Colonic mucosa (tissue), 4 donors: ENCODE measurements at places on chromosomes 6 and 20. TPM values are rescaled to one million over a fixed set of nuclear protein-coding genes. Genes with fewer than 3 reads are reported as not detected.

- H3K36me3 ChIP-seq: no peaks in the 10 kb centered on the region
- H3K27ac ChIP-seq: no peak overlapping the region
- H3K4me3 ChIP-seq: no peak overlapping the region
These were observed 504.0 kb upstream of the SPTLC3 start for GRCh38 chr20:12504779-12505178.

GRCh38 chr6:37320646-37321045, 33.1 kb upstream of the RNF8 start:
- no peak overlapping the region for H3K27ac ChIP-seq
- DNase-seq: no peak
- no peaks in the 10 kb centered on the region for H3K27me3 ChIP-seq
- no peak overlapping the region for H3K4me3 ChIP-seq
- H3K4me1 ChIP-seq: no peaks in the 10 kb centered on the region

DNA sequence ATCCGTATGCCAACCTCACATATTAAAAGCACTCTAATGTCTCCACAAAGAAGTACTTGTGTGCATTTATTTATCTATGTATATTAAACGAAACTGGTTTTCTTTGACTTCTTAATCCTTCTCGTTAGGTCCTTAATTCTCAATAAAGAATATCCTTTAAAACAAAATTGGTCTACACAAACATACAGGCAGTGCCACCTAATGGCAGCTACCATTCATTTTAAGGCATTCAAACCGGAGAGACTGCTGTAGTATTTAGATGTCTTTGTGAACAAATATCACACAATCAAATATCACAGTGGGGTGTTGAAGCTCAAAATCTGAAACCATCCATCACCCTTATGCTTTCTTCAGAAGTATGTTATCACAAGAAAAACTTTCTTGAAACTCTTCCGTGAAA, 96.6 kb upstream of the IRAK1BP1 start:
- H3K4me3 ChIP-seq: no peak overlapping the region
- H3K27me3 ChIP-seq: no peaks in the 10 kb centered on the region
- H3K36me3 ChIP-seq: no peaks in the 10 kb centered on the region
- no peaks in the 10 kb centered on the region for H3K4me1 ChIP-seq
- DNase-seq: no peak

GRCh38 chr20:1225263-1225782, 521 bp upstream of the RAD21L1 start:
- DNase-seq: no peak
- H3K27me3 ChIP-seq: peaks cover 20% of the 10 kb centered on the region
- no peak overlapping the region for H3K27ac ChIP-seq
- peak overlapping the region; percentile 25 for H3K4me3 ChIP-seq

DNA sequence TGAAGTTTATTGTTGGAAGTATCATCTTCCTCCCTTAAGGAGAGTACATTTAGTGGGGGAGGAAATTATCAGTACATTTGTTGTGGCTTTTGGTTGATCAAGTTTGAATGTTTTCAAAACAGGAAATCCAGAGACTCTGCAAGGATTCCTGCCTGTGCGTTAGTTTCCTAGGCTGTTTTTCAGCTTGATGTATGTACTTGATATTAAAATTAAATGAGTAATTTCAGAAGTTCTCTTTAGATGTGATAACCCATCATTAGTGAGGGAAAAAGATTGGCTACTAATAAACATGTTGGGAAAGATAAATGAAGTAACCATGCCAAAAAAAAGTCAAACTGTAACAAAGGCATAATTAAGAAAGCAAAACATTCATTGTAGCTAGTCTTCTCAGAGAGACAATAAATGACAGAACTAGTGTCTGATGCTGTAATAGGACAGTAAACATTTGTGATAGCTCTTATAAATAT, 88.0 kb upstream of the TULP1 start:
- H3K4me3 ChIP-seq: no peak overlapping the region
- H3K27me3 ChIP-seq: no peaks in the 10 kb centered on the region
- H3K36me3 ChIP-seq: no peaks in the 10 kb centered on the region
- no peak for DNase-seq
- H3K27ac ChIP-seq: peak overlapping the region; percentile 74

- H3K4me1 ChIP-seq: no peaks in the 10 kb centered on the region
- no peaks in the 10 kb centered on the region for H3K27me3 ChIP-seq
- H3K4me3 ChIP-seq: no peak overlapping the region
These were observed 18.7 kb upstream of the HLA-B start for GRCh38 chr6:31375699-31376098.

GRCh38 chr6:151112130-151112529, 127.6 kb upstream of the AKAP12 start:
- H3K27ac ChIP-seq: no peak overlapping the region
- H3K27me3 ChIP-seq: no peaks in the 10 kb centered on the region
- no peaks in the 10 kb centered on the region for H3K4me1 ChIP-seq
- no peak for DNase-seq

DNA sequence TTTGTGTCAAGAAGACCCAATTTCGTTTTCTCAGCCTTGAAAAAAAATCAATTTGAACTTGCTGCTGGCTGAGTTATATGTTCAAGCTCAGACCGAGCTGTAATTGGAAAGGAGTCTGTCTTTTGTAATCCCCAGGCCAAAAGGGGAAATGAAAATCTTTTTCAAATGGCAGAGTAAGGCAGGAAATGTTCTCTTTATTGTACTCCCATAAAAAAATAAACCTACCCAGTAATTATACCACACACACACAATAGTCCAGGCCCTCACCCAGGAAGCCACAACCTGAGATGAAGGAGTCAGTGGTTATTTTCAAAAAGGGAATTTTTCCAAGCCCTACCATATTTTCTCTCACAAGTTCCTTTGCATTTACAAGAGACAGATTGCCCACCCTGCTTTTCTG, 45.3 kb downstream of the CLIC5 start:
- DNase-seq: peak; percentile 56
- H3K4me1 ChIP-seq: no peaks in the 10 kb centered on the region
- H3K27me3 ChIP-seq: no peaks in the 10 kb centered on the region
- H3K4me3 ChIP-seq: peak overlapping the region; percentile 16

DNA sequence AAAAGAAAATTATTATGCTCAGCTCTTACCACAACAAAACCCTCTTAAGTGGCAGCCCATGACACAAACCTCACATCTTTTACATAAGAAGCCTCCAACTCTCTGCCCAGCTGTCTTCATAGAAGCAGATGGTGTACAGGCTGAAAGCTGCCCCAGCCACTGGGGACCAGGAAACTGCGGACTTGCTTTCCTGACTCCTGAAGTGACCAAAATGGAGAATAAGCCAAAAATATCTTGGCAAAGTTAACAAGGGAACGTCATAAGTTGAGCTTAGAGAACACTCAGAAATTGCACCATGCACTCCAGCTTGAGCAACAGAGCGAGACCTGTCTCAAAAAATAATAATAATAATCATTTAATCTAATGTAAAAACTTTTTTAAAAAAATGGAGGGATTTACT, 160.3 kb upstream of the CDYL start:
- H3K4me1 ChIP-seq: no peaks in the 10 kb centered on the region
- no peaks in the 10 kb centered on the region for H3K36me3 ChIP-seq
- H3K27me3 ChIP-seq: no peaks in the 10 kb centered on the region

- H3K4me3 ChIP-seq: no peak overlapping the region
- H3K27me3 ChIP-seq: no peaks in the 10 kb centered on the region
- DNase-seq: no peak
- no peaks in the 10 kb centered on the region for H3K4me1 ChIP-seq
These were observed 2.7 kb upstream of the WFDC11 start for GRCh38 chr20:45672765-45673164.

DNA sequence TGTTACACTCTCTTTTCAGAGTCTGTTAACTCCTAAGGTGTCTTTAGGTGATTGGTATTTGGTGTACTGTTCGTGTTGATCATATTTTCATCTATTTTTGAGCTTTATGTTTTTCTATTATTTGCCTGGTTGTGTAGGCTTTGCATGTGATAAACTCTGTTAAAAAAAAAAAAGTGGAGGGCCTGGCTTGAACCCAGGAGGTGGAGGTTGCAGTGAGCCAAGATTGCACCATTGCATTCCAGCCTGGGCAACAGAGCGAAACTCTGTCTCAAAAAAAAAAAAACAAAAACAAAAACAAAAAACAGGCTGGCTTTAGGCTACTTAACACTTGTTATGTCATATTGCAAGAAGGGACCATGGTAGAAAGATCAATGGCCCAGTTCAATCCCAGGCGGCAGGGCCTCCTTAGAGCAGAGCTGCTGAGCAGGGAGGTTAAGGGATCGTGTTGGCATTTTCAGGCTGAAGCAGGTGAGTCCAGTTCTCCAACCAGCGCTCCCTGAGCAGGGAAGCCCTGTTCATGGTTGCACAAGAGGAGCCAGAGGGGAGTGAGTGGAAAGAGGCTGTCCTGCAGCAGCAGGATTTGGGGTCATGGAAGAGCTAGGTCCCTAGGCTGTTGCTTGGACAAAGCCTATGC, 8.5 kb downstream of the PYGB start:
- no peak overlapping the region for H3K4me3 ChIP-seq
- H3K4me1 ChIP-seq: peaks cover 13% of the 10 kb centered on the region
- no peak overlapping the region for H3K27ac ChIP-seq
- no peaks in the 10 kb centered on the region for H3K36me3 ChIP-seq

GRCh38 chr6:16854986-16855385, 93.7 kb upstream of the ATXN1 start:
- no peak for DNase-seq
- no peak overlapping the region for H3K4me3 ChIP-seq
- H3K36me3 ChIP-seq: no peaks in the 10 kb centered on the region
- no peak overlapping the region for H3K27ac ChIP-seq
- no peaks in the 10 kb centered on the region for H3K27me3 ChIP-seq

DNA sequence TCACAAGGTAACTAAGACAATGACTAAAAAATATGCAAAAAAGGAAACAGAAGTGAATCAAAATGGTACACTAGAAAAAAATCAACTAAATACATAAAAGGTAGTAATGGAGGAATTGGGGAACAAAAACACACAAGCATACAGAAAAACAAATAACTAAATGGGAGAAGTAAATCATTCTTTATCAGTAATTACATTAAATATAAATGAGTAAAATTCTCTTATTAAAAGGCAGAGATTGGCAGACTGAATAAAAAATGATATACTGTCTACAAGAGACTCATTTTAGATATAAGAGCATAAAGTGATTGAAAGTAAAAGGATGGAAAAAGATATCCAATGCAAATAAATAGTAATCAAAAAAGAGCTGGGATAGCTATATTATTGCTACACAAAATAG, 39.4 kb upstream of the VEGFA start:
- H3K36me3 ChIP-seq: no peaks in the 10 kb centered on the region
- no peak overlapping the region for H3K27ac ChIP-seq
- H3K4me3 ChIP-seq: no peak overlapping the region
- no peak for DNase-seq

- no peak overlapping the region for H3K27ac ChIP-seq
- DNase-seq: no peak
These were observed 57.7 kb downstream of the SNX5 start for GRCh38 chr20:17910828-17911294.

DNA sequence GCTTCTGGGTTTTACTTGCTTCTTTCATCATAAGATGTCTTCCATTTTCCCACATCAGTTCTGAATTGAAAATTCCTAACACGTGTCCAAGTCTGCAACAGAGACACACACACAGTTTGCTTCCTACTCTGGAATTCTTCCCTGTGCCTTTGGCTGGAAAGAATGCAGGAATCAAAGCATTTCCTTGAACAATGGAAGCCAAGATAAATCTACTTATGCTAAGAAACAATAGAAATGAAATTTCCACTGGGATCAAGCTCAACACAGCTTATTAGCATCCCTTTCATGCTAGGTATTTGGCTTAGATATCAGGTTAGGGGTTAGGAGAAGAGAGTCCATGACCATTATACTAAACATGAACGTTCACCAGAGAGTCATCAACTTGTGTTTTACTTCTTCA, 101.1 kb upstream of the SCAF8 start:
- no peaks in the 10 kb centered on the region for H3K27me3 ChIP-seq
- H3K4me3 ChIP-seq: no peak overlapping the region
- no peak for DNase-seq
- H3K36me3 ChIP-seq: no peaks in the 10 kb centered on the region
- no peak overlapping the region for H3K27ac ChIP-seq

GRCh38 chr6:159161839-159162238, 7.4 kb upstream of the FNDC1 start:
- no peak overlapping the region for H3K27ac ChIP-seq
- no peak for DNase-seq
- H3K36me3 ChIP-seq: no peaks in the 10 kb centered on the region
- no peaks in the 10 kb centered on the region for H3K27me3 ChIP-seq
- H3K4me3 ChIP-seq: no peak overlapping the region

DNA sequence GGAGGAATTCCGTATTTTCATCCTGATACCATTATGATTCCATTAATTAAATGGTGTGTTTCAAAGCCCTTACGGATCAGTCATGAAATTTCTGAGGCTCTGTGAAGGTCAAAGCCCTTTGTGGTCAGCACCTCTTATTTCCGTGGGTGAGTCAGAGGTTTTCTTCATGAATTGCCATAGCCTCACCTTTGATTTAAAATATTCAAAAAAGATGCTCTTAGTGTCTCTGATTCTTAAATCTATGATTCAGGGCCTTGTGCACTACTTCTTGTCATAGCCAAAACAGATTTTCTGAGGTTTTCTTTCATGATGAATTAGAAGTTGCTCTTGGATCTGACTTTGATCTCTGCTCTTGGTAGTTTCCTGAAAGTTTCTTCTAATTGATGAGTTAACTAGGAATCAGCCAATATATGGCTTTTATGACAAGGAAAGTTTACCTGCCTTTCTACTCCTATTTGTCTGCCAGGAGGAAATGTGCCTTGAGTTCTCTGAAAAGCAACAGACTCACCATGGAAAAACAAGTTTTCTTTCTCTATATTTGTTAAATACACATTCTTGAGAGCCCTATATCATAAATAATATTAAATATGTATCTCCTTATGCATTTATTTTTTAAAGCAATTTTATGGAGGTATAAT, 613.0 kb downstream of the UTRN start:
- no peaks in the 10 kb centered on the region for H3K36me3 ChIP-seq
- DNase-seq: no peak
- no peak overlapping the region for H3K4me3 ChIP-seq

DNA sequence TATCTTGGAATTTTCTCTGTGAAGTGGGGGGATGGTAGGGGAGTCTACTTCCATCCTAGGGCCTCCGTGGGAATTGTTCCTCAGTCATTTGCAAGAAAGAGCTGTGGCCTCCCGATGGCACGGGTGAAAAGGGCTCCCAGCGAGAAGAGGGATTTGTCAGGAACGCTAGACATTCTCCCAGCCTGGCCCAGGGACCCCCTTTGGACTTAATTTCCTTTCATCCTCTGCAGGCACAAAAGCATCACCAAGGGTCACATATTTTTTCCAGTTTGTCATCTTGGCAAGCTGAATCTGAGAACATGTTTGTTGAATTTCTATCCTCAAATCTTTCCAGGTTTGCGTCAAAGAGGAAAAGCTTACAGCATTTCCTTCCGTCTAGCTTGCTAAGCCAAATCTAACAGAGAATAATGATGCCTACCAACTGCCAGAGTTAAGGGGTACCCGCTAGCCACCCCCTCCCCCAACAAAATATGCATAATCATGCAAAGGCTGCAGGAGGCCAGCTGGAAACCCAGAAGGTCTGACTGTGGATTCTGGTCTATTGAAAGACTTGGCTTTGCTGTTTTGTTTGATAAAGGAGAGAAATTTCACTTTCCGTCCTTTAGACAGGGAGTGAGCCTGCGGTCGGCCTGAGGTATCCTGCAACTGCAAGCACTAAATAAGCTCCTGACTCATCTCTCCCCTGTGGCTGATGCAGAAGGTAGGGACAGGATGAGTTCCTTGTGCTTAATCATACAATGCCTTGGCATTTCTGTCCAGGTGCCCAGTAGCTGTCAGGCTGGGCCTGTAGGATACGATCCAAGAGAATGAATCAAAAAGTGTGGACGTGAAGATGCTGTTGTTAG, 23.1 kb downstream of the PSMG4 start:
- H3K27me3 ChIP-seq: no peaks in the 10 kb centered on the region
- H3K36me3 ChIP-seq: peaks cover 4% of the 10 kb centered on the region
- no peak for DNase-seq

Gene TXNDC5
- 82.2 TPM for total RNA-seq

Gene NKX2-2
- total RNA-seq: 1.4 TPM

Gene RHAG
- total RNA-seq: not detected

Gene CRISP2
- not detected for total RNA-seq

Gene BTNL2
- total RNA-seq: not detected

Gene POPDC3
- not detected for total RNA-seq
